ENCODE measurements at places on chromosomes 1 and 21.

- no peak for DNase-seq
These were observed 74.4 kb downstream of the CD58 start for GRCh38 chr1:116496380-116496779.

DNA sequence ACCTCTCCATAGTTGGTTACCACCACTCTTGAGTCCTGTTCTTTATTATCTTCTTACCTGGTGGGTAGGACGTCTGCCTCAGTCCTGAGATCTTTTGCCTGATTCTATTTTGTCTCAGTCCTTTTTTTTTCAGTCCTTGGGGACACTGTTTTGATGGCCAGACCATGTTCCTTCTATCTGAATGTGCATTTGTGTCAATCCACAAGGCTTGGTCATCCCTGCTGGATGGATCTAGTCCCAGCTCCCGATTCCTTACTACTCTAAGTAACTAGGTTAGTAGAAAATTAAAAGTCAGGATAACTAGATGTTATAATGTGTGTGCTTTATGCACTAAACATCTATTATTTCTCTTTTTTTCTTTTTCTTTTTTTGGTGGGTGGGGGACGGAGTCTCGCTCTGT lies 28.1 kb upstream of the AK4 start:
- no peak for DNase-seq

DNA sequence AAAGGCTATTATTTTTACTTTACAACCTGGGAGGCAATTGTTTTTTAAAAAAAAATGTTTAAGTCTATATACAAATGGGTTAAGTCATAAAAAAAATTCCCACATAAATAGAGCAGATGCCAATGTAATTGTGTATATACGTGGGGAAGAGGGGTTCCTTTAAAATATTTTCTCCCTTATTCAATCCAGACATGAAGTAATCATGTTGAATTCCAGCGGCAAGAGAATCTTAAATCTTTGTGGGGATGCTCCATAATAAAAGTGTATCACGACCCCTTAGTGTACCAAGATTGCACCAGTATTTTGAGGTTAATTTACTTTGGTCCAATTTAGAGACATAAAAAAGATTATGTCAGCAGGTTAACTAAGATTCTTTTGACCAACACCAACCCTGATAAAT lies 62.1 kb downstream of the ARID4B start:
- no peak for DNase-seq

GRCh38 chr1:106120789-106121188 lies 935.7 kb upstream of the PRMT6 start:
- DNase-seq = no peak

DNA sequence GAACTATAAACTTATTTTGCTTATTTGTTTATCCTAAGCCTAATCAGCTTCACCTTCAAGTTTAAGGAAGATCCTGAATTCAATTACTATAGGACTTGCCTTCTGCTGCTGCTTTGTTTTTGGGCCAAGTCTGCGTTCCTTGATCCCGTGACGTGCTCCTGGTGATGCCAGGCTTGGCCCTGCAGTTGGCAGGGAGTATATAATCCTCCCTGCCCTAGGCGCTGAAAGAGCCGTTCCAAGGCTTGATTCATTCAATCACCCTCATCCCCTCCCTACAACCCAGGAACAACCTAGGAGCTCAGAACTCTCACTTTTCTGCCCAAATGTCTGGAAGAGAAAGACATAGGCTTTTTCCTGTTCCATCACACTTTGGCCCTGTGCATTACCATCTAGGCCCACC lies 12.4 kb upstream of the LRRN2 start:
- no peak for DNase-seq

- DNase-seq = no peak
These were observed 27.1 kb upstream of the ZNF669 start for GRCh38 chr1:247131236-247131635.

DNA sequence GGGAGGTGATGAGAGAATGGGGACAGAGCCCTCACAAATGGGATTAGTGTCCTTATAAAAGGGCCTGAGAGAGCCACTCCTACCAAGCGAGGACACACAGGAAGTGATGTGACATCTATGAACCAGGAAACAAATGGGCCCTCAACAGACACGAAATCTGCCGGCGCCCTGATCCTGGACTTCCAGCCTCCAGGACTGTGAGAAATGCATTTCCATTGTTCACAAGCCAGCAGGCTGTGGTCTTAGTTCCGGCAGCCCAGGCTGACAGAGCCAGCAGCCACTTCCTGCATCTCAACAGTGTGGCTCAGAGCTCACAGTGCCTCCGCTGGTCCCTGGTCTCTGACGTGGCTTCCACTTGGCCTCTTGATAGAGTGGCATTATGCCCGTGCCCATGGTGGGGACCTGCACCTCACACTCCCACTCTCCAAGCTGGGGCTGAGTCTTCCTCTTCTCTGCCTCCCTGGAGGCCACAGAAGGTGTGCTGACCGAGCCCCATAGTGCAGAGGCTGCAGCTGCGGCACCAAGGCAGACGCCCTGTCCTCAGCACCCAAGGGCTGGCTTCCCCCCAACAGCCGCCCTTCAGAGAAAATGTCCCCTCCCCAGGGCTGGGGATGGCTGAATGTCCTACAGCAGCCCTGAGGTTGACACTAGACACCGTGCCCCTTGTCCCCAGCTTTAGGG lies 44.9 kb downstream of the ACOT7 start:
- peak; percentile 77 for DNase-seq

DNA sequence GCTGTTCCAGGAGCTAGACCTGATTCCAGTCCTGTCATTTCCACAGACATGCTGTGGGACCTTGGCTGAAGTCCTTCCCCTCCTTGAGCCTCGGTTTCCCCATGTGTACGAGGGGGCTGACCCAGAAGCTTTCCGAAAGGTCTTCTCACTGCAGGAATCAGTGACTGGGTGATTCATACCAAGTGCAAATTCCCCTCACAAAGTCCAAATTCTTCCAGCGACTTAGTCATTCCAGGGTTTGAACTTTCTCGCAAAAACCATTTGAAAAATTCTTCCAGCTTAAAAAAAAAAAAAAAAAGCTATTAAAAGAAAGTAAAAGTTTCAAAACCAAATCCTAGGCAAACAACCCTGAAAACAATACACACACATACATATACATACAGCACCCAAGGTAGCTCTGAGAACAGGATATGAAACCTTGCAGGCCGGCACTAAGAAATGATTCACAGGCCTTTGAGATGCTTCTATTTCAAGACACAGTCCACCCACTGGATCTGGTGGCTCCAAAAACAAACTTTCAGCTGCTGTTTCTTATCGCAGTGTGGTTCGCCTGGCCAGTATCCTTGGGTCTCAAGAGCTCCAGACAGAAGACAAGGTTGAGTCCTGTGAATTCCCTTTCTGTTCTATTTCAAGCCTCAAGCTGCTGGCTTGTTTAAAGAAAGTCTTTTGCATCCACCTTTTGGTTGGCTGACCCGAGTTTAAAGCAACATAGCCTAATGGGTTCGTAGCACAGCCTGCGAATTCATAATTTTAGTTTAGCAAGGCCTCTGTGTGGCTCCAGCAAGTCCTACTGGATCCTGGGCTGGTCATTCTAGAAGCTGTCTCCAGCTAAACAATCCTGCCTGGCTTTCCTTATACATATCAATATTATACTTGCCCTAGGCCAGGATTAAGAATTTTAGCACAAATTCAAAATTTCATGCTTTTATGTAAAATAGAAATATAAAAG lies 18.0 kb upstream of the ID3 start:
- no peak for DNase-seq

DNA sequence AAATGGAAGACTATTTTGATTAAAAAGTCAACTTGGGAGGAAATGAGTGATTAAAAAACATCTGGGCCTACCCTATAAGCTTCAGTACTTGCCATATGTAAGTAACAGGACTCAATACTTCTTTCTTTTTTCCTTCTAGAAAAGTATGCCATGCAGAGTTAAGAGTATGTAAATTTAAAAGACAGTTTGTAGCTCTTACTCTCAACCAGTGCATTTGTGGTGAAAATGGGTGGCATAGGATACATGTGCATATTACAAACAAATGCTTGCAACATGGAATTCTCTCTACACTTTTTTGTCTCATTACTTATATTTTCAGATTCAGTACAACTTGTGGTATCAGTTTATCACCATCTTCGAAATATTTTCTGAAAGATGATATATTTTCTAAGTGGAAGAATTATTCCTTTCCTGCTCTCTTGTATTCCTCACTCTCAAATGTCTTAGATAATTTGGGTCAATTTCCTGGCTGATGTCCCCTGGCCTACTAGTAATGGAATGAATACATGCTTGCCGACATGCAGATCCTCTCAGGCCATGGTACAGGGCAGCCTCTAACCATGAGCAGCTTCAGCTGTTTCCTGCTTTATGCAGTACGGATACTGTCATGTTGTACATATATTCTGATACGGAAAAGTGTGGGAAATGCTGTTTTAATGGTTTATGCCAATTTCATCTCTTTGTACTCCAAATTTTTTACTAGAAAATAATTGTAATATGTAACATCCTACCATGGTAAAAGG lies 81.4 kb upstream of the ZNF326 start:
- DNase-seq = no peak

DNA sequence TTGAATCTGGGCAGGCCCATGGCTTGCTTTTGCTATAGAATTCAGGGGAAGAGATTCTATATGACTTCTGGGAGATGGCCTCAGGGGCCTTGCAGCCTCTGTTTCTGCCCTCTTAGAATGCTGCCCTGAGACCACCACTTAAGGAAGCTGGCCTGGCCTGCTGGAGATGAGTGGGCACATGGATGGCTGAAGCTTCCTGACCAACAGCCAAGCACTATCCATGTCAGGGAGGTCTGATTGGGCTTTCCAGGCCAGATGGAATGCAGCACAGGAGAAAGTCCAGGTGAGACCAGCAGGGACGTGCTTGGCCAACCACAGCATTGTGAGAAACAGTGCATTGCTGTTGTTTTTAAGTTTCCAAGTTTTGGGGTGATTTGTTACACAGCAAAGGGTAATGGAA lies 308.1 kb downstream of the PTPRU start:
- DNase-seq = no peak

DNA sequence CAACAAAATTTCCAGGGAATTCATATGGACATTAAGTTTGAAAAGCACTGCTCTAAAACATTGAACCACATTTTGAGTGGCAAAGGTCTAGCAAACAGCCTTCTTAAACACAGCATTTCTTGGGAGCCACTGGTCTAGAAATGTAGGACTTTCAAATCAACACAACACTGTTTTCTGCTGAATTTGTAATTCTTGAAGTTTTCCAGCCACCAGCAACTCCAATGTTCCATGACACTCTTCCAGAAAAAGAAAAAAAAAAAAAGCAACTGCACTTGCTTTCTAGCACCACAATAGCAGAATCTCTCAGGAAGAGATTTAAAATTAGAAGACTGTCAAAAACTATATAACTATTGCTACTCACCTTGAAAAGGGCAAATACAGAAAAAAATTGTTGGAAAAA lies 4.5 kb downstream of the SYDE2 start:
- DNase-seq = no peak

DNA sequence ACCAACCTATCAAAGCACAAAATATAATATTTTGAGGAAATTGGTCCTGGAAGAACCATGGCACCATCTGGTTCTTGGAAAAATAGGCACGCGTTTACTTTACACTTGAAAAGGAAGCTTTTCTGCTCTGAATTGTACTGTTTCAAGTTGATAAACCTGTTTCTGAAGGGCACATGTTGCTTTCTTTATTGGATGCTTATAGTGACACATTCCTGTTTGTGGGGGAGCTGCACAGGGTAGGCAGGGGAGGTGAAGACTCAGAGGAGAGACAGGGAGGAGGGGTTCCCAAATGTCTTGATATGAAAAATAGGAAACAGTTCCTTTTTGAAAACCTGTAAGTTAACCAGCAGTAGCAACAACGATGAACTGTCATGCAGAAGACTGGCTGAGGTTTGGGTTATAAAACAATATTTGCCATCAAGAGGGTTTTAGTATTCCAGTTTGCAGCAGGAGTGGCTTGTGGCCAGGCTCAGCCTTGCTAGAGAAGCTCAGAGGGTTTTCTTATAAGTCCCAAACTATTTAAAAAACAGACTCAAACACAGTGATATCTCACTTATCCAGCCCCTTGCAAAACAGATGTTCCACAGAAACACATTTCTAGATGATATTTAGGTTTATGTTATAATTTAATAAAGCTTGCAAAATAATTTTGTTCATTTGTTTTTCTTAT lies 127.0 kb upstream of the MROH9 start:
- DNase-seq = no peak

DNA sequence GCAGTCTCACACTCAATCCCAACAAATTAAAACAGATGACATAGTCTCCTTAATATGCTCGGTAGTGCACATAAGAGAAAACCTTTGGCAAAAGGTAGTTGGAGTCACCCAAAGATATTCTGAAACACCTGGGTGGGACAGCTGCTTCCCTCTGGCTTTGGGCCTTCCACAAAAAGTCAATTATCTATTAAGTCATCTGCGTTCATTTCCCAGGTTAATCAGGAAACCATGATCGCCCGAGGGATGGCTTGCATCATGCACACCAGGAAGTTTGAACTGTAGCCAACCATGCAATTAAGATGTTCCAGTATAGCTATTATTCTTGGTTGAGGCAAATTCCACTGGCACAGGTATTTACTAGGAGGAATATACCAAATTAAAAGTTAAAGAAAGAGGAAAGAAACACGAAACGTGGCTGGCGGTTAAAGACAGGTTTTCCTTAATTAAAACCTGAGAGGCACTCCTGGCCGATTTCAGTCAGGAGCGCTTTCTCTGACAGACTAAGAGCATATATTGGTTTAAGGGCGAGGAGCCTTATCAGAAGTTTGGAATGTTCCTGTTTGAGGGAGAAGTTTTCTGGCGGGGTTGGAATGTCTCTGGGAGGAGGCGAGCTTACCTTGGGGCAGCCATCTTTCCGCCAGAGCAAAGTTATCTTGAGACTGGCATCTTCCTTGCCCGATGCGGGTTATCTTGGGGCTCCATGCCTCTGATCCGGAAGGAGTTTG lies 19.9 kb downstream of the CLDN17 start:
- no peak for DNase-seq

DNA sequence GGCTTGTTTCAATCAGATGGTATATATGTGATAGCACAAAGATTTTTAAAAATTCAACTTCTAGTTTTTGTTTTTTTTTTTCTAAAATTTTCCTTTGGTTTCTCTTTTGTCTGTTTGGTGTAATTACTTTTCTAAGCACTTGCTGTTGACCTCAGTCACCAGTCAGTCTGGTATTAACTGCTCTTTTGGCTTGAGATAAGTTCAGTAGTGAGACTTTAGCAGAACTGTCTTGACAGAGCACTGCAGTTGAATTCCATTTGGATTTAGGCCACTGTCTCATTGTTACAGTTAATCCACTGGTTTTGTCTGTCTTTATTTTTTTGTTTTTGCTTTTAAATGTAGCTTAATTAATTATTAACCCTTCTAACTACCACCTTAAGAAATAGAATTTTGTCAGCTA lies 36.2 kb downstream of the OSBPL9 start:
- no peak for DNase-seq

DNA sequence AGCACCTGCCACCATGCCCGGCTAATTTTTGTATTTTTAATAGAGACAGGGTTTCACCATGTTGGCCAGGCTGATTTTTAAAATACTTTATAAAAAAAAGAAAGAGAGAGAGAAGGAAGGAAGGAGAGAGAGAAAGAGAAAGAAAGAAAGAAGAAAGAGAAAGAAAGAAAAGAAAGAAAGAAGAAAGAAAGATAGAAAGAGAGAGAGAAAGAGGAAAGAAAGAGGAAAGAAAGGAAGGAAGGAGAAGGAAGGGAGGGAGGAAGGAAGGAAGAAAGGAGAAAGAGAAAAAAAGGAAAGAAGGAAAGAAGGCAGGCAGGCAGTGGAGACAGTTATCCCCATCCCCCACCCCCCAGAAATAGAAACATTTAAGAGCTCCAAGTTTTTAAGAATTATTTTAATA lies 69.9 kb downstream of the TOMM20 start:
- no peak for DNase-seq
